ENCODE measurements at places on chromosomes 6 and 20.

- DNase-seq = peak; percentile 90
Observed at GRCh38 chr6:35522660-35523658, 10.3 kb upstream of the TULP1 start.

DNA sequence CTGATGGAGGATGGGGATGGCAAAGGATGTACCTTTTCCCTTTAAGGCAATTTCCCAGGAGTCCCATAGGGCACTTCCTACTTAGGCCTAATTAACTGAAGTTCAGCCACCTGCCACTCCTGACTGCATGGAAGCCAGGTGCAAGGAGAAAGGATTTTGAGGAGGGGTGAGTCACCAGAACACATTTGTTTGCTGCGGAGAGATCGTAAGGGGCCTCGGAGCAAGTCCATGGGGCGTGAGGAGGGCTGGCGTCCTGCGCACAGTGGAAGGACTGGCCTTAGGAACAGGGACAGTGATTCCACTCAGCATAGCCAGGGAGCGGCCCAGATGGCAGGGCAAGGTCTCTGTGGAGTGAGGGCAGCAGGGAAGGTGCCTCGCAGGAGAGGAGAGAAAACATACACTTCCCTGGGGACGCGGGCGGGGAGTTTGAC is 11.8 kb upstream of the MAP1LC3A start:
- no peak for DNase-seq

DNA sequence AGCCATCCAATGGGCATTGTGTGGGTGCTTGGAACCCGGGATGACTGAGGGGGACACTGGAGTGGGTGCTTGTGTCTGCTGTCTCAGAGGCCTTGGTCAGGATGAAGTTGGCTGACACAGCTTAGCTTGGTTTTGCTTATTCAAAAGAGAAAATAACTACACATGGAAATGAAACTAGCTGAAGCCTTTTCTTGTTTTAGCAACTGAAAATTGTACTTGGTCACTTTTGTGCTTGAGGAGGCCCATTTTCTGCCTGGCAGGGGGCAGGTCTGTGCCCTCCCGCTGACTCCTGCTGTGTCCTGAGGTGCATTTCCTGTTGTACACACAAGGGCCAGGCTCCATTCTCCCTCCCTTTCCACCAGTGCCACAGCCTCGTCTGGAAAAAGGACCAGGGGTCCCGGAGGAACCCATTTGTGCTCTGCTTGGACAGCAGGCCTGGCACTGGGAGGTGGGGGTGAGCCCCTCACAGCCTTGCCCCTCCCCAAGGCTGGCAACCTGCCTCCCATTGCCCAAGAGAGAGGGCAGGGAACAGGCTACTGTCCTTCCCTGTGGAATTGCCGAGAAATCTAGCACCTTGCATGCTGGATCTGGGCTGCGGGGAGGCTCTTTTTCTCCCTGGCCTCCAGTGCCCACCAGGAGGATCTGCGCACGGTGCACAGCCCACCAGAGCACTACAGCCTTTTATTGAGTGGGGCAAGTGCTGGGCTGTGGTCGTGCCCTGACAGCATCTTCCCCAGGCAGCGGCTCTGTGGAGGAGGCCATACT is 49.4 kb downstream of the PYGB start:
- DNase-seq = no peak

DNA sequence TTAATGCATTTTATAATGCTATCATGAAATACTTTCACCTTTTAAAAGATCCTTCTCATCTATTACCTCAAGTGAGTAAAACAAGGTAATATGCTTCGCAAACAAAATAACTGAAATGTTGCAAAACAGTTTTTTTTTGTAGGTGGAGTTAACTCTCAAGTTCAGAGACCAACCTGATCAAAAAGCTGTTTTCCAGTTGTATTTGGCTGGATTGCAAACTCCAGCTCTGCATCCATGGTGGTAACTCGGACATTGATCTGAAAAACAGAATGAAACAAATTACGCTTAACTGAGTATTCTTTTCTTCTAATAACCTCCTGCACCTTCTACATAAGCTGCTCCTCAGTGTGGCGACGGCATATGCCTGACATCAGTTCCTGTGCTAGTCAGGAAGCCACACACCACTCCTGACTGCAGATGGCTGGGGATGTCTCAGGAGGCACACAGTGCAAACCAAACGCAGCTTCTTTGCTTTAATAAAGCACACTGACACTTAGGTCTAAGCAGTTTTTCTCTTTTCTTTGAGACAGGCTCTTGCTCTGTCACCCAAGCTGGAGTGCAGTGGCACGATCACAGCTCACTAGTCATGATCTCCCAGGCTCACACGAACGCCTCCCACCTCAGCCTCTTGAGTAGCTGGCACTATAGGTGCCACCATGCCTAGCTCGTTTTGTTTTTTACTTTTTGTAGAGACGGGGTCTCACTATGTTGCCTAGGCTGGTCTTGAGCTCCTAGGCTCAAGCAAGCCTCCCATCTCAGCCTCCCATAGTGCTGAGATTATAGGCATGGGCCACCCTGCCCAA is 29.9 kb downstream of the EZR start:
- no peak for DNase-seq

All from urothelium cell line (cell line).